ENCODE measurements at places on chromosomes 16 and 17. TPM values are rescaled to one million over a fixed set of nuclear protein-coding genes. Genes with fewer than 3 reads are reported as not detected.

DNA sequence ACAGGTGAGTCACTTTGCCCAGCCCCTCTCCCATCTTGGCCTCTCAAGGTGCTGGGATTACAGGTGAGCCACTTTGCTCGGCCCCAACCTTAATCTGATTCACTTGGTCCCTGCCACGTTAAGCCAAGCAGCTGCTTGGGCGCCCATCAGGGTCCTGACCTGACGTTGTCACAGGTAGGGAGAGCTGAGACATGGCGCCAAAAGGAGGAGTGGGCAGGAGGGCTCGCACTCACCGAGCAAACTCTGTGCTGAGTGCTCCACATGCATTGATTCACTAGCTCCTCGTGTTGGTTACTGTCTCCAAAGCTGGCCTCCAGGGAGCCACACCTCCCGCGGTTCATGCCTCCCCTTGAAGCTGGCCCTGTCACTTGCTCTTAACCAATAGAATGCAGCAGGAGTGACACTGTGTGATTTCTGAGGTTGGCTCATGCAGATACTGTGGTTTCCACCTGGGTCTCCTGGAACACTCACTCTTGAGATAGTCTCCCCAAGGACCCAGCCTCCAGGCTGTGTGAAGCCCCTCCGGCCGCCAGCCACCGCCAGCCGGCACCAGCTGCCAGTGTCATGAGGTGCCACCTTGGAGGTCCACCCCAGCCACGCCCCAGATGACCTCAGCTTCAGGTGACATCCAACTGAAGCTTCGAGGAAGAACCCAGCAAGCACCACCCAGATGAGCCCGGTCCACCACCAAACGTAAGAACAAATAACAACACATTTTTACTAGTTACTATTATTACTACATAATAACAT lies 223.0 kb downstream of the GSG1L start:
- DNase-seq: no peak

GRCh38 chr17:75152922-75153779 lies 1.2 kb downstream of the JPT1 start:
- DNase-seq: no peak

The WSCD1 gene
- total RNA-seq: 3.8 TPM

GRCh38 chr17:21387616-21388015 lies 11.5 kb downstream of the KCNJ12 start:
- no peak for DNase-seq

DNA sequence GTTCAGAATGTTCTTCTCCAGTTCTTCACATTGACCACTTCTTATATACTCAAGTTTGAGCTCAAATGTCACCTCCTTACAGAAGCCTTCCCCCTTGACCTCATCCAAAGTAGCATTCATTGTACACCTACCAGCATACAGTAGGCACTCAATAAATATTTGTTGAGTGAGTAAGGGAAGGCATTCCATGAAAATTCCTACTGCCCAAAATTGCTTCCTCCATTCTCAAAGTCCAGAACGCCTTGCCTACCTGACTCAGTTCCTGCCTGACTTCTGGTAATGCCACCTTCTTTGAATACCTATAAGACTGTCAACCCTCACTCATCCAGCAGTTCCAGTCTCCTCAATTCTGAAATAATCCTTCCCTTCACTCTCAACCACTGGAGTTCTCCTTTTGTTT lies 14.8 kb upstream of the BPTF start:
- no peak for DNase-seq

GRCh38 chr17:43529947-43530287 lies 16.2 kb downstream of the ETV4 start:
- DNase-seq: no peak

The TMEM92 gene
- total RNA-seq: 6.6 TPM

DNA sequence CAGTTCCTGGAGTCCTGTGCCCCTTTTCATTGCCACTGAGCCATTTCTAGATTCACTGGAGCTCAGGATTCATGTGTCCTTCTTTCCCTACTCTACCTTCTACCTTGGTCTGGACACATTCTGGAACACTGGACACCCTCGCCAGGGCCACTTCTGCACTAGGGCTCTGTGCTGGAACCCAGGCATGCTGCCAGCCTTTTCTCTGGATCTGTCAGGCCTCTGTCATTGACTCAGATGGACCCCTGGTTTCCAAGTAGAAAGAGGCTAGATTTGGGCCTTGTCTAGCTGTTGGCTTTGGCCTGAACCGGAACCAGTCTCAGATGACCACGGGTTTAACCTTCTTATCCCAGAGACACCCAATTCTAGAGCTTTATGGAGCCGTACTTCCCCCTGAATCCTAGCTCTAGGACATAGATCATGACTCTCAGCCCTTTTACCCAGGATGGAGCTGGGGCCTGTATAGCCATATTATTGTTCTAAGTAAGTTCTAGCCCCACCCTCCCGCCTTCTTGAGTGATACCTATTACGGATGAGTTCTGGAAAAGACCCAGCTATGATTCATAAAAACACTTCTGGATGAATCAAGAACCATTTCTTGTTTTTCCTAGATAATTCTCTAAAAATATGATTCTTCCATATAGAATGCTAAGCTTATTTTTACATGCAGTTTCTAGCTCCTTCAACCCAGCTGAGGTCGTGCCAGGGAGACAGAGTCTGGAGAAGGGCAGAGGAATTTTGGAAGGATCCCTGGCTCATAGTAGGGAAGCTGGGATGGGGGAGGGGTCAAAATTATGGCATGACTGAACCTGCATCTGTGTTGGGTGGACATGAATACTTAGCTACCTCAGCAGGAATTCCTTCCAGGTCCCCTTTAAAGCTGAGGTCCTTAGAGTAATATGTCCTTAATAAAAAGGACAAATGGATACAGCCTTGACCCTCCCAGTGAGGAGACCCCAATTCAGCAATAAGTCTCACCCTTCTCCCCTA lies 1.1 kb upstream of the CHRNB1 start:
- DNase-seq: no peak

Data from osteocyte (in vitro differentiated cells).